Naive B cell (primary cell): ENCODE measurements at places on chromosomes 12 and 14. TPM values are rescaled to one million over a fixed set of nuclear protein-coding genes. Genes with fewer than 3 reads are reported as not detected.

MYF5 gene
- not detected for polyA plus RNA-seq

RSRC2 gene
- 32.2 TPM for polyA plus RNA-seq

TRMT5 gene
- not detected for polyA plus RNA-seq

SETD1B gene
- 0.64 TPM for polyA plus RNA-seq

TAS2R31 gene
- not detected for polyA plus RNA-seq

SLC8B1 gene
- 20.4 TPM for polyA plus RNA-seq

DNA sequence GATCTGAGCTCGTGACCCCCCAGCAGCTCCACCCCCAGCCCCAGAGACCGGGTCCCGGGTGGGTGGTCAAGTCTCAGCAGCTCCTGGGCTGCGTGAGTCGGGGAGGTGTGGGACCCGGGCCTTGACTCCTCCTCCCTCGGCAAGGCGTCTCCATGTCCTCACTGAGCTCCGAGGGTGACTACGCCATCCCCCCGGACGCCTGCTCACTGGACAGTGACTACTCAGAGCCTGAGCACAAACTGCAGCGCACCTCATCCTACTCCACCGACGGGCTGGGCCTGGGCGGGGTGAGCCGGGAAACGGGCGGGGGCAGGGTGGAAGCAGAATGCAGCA is 28.1 kb downstream of the PIGH start:
- no peaks in the 10 kb centered on the region for H3K36me3 ChIP-seq
- H3K4me1 ChIP-seq, result no peaks in the 10 kb centered on the region
- no peaks in the 10 kb centered on the region for H3K27me3 ChIP-seq
- DNase-seq, result no peak
